ENCODE measurements at places on chromosomes 2 and 18.
A peak's percentile ranks its signal among the peaks of the same experiment; 100 is the strongest.

- no peak for DNase-seq
Measured at GRCh38 chr2:121570036-121570666, 39.5 kb downstream of the RNU4ATAC start.

DNA sequence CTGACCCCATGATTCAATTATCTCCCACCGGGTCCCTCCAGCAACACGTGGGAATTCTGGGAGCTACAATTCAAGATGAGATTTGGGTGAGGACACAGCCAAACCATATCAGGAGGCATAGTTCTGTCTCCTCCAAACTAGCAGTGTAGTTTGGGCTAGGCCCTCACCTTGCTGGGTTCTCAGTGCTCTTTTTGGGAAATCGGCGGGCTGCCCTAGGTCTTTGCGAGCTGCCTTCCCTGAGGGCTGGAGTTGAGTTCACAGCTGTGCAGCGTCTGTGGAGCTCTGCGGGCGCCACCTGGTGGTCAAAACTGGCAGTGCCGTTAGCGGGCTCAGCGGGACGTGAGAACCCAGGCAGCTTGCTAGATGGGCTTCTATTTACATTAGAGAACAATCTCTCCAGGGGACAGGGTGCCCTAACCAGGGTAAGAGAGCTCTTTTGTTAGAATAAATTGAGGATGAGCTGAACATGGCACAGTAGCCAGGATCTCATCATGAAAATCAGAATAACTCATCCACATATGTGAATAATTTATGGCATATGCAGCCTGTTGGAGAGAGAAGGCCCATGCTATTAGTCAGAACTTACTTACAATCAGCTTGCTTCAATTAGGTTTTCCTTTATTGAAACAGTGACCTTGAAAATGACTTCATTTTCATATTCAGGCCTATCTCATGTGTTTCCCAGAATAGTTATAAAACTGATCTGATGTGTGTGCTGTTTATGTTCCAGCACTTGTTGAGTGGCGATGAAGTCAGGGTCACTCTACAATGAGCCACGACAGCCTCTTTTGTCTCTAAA is 27.4 kb upstream of the YES1 start:
- peak; percentile 90 for DNase-seq

DNA sequence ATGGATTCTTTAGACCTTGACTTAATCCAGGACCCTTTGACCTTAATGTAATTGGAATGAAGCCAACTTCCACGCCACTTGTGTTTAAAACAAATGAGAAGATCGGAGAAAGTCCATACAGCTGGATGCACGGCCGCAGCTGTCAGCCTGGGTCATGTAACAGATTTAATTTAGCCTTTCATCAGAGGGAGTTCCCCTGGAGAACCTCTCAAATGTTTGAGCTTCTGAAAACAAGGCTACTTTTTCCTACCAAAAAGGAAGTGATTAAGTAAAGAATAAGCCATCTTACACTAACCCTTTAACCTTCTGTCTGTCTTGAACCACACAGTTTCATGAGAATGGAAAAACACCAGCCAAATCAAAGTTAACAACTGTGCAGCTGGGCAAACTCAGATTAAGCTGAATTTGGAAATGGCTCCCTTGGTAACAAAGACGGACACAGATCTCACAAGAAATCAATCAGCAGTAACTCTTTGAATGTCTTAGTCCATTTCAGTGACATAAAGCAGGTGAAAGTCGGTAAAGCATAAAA is 103.6 kb downstream of the DOCK10 start:
- DNase-seq = no peak

GRCh38 chr2:101688261-101688660 is 9.2 kb upstream of the MAP4K4 start:
- DNase-seq = no peak

DNA sequence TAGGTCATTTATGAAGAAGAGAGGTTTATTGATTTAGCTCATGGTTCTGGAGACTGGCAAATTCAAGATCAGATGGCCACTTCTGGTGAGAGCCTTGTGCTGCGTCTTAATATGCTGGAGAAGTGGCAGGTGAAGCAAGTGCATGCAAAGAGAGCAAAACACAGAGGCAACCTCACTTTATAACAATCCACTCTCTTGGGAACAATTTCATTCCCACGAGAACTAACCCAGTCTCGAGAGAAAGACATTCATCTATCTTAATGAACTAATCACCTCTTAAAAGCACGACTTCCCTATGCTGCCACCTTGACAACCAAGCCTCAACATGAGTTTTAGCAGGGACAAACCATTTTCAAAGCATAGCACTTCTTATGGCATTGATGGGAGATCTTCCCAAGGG is 186.5 kb upstream of the RASGRP3 start:
- no peak for DNase-seq

- no peak for DNase-seq
Measured at GRCh38 chr2:235066895-235067294, 115.1 kb downstream of the SH3BP4 start.

DNA sequence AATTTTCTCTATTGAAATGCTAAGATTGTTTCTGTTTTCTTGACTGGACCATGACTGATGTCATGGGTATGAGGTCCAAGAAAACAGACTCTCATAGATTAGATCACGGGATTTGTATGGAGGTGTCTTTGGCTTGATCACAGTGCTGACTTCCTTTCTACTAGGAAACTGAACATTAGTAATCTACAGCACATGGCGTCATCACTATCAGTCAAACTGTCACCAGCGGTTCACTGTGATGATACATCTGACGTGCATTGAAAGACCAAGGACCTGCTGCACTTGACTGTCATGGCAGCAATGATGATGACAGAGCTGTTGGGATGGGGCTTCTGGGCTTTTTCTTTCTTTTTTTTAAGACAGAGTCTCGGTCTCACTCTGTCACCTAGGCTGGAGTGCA is 28.2 kb upstream of the IMPA2 start:
- no peak for DNase-seq

DNA sequence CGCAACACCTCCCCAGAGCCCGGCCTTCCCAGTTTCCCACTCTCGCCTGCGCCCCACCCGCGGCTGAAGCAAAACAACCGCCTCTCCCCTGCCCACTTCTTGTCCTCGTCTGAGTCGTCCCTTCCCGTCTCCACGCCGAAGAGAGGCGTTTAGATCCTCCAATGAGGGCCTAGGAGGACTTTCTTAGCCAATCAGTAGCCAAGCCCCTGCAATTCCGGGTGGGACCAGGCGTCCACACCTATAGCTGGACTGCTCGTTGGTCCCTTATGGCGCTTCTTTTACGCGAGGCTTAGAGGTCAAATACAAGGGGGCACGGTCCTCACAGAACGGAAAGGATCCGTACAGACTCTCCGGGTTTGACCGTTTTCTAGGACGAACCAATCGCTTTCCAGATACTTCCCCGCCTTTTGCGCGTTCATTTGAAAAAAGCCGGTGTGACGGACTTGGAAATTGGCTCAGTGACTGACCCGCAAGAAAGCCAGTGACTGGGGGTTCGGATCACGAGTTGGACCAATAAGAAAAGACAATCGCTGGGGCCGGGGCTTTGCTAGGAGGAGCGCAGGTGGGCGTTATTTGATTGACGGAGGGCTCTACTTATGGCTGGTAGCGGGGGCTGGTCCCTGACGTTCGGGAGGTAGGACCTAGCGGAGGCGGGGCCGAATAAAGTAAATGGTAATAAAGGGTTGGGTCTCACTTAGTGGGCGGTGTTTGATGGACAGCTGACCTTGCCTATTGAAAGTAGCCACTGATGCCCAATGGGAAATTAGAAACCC is 581 bp upstream of the PPM1B start:
- DNase-seq = peak; percentile 100

DNA sequence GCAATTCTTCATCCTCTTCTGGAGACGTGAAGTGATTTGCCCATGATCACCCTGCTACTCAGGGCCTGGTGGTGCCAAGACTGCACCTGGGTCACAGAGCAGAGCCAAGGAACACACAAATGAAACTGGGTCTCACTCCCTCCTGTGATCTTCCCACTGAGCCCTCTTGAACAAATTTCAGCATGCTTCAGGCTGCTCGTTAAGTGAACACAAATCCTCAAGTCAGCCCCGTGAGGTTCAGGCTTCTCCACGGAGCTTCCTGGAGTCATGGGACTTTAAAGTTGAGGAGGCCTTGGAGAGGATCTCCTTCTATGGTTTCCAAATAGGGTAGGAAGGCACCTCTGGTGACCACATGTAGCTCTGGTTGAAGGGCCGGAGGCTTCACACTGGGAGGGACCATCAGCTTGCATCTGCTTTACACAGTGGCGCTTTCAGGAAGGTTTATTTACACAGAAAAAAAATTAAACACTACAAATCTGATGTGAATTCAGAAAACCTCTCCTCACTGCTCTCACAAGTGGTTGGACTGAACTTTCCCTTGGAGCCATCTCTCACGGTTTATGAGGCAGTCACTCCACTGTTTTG is 255.4 kb downstream of the LOXHD1 start:
- no peak for DNase-seq

GRCh38 chr2:84781942-84782716 is 98.8 kb downstream of the TRABD2A start:
- no peak for DNase-seq

DNA sequence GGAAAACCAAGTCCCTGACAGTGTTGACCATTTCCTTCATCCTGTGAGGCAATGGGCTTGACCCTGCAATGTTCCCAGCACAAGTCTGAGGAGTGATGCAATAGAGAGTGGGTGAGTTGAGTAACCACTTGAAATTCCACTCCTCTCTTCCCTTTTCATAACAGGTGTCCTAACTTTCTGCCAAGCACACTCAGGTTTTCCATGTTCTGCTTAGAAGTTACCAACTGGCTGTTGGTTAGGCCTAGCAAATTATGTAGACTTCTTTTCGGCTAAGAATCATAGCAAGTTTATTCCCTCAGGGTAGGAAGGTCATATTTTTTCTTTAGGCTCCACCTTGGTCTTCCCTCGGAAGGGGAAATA is 11.5 kb downstream of the GNLY start:
- DNase-seq = peak; percentile 41

DNA sequence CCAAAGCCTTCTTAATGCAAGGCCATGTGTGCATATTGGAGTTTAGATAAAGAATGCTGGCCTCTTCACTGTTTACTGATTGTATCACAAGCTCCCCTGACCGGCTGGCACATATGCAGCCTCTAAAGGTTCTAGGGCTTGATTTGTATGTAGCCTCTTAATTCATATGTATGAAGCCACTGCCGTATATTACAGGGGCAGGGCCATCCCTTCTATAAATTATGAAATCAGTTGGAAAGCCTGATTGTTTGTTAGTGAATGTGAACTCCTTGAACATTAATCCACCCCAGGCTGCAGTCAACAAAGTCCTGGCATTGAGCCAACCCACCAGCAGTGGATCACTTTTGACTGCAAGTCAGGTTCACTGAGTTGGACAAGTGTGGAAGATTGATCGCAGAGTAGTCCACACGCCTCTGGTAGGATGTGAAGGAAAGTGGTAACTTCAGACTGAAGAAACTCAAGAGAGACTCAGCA is 61.6 kb upstream of the PARD3B start:
- no peak for DNase-seq

GRCh38 chr2:54553775-54554174 is 97.6 kb downstream of the SPTBN1 start:
- no peak for DNase-seq

- no peak for DNase-seq
Measured at GRCh38 chr2:178845566-178846457, 38.6 kb upstream of the TTN start.

DNA sequence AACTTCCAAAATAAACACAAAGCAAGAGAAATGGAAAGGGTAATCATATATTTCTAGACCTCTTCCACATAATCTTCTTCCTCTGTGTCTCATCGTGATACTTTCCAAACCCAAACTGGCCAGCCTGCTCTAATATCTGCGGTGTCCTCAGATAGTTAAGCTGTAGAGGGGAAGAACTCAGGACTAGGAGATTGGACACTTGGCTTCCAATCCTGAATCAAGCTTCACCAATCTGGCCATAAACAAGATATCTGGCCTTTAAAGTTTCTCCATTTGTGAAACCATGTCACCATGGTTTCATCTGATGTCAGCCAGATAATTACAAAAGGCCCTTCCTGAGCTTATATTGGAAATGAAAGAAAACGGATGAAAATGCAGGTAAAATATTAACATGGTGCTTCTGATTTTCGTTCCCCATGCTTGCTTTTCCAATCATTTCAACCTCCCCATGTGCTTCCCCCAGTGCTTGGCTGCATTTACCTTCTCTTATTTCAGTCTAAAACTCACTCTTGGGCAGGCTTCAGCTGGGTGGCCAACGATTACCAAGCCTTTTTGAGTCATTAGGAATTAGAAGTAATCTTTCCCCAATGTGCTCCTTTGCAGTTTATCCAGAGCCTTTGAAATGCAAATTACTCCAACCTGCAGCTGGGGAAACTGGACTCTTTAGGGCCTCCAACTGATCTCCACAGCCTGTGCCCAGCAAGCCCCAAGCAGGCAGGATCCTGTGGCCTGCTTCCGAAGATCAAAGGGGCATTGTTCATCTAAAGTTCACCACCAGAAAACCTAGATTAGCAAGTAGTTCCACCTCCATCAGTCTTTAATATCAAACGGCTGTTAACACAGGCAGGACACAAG is 44.5 kb upstream of the MYCN start:
- no peak for DNase-seq

DNA sequence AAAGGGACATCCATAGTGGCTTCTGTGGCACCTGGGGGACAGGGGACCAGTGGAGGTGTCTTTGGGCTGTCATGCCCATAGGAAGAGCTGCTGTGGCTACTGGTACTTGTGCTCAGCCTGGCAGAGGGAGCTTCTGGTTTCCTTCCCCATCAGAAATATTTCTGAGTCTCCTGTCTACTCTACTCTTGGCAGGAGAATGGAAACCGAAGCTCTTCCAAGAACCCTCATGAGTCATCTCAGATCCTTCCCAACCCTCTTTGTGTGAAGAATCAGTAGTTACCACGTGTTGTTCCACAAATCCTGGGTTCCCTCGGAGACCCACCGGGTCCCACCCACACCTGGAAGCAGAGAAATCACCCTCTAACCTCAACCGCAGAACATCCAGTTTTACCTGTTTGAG is 234.9 kb downstream of the FHOD3 start:
- DNase-seq = no peak

- DNase-seq = no peak
Measured at GRCh38 chr2:119012345-119013301, 70.6 kb downstream of the MARCO start.
